ENCODE measurements at places on chromosomes 16 and 17.

DNA sequence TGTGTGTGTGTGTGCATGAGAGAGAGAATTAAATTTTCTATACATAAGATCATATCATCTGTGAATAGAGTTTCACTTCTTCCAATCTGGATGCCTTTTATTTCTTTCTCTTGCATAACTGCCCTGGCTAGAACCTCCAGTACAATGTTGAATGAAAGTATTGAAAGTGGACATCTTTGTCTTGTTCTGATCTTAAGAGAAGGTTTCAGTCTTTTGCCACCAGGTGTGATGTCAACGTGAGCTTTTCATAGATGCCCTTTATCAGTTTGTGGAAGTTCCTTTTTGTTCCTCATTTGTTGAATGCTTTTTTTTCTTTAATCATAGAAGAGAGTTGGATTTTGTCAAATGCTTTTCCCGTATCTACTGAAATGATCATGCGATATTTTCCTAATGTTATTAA is 63.3 kb downstream of the RNF213 start:
- no peak for DNase-seq

DNA sequence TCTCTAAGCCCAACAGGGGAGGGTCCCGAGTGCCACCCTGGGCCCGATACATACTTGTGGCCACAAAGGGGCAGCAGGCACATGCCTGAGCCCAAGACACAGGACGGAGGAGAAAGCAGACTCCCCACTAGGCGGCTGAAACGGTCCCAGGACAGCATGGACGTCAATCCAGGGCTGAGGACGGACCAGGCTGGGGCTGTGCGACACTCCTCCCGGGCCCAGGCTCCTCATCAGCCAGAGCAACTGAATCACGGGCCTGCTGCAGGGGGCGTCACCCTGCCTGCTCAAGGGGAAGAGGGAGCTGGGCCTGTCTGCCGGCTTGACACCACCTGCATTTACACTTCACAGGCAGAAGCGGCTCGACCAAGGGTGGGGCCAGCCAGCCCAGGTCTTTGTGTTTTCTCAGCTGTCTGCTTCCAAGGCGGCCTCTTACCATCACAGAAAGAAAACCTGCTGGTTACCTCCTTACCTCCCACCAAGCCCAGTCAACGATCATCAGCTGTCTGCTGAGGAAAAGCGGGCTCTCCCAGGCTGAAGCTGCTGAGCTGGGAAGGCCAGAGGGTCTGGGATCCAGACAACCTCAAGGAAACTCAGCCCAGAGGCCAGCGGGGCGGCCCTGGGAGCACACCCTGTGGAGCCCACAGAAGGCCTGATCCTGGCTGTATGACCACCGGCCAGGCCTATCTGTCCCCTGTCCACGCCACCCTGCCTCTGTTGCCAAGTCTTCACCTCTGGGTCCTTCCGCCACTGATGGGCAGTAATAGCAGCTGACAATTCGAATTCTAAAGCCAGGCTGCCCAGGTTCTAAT is 26.4 kb downstream of the KIFC3 start:
- peak; percentile 90 for DNase-seq

DNA sequence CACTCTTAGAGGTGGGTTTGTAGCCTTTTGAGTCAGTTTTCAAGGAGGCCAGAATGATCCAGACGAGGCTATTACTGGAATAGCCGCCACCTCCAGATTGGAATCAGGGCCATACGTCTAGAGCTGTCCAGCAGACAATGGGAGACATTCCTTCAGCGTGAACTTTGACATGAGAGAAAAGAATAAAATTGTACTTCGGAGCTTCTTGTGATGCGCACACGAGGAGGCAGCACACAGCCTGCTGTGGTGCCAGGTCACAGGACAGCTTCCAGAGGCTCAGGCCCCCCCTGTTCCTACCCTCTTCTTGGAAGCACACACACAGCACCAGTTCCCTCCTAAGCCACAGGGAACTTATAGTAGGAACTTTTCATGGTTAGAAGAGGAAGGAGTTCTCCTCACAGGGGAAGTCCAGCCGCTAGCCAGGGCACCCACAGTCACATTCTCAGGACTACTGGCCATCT is 81.0 kb downstream of the VPS53 start:
- no peak for DNase-seq

DNA sequence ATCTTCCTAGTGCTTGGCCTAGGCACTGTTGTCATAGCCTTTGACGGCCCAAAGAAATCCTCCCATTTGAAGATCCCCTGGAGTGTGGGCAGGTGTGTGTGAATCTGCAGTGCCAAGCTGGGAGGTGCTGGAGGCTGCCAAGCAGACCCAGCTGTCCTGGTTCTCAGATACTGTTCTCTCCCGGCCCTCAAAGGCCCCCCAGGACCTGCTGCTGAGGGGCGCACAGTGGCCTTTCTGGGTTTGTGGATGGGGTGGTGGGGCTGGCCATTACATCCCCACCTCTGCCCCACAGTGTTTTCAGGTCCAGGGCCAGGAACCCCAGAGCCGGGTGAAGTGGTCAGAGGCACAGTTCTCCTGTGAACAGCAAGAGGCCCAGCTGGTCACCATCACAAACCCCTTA is 60.5 kb downstream of the MRC2 start:
- DNase-seq: no peak

GRCh38 chr16:31517800-31518402 is 9.7 kb upstream of the RUSF1 start:
- no peak for DNase-seq

- peak; percentile 45 for DNase-seq
Observed at GRCh38 chr17:66406701-66407644, 104.6 kb downstream of the PRKCA start.

- no peak for DNase-seq
Observed at GRCh38 chr16:11145173-11145818, 110.7 kb downstream of the SOCS1 start.

DNA sequence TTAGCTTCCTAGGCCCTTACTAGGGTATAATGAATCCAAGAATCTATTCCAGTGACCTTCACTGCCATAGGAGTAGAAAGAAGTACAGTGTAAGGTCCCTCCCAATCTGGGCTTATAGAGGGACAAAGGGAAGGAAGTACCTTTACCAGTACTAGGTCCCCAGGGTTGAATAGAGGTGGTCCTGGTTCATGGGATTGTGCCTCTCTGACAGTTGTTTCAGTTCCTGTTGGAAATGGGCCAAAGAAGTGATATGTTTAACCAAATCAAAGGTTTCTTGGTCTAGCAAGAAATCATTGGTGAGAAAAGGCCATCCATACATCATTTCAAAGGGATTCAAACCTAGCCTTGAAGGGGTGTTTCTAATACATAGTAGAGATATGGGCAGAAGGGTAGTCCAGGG is 16.0 kb upstream of the ZNHIT3 start:
- DNase-seq: no peak

GRCh38 chr16:20871941-20872815 is 28.0 kb downstream of the DCUN1D3 start:
- no peak for DNase-seq

Data from SK-N-DZ (cell line).